NCI-H774 (cell line): ENCODE measurements at places on chromosomes 7 and 10.

GRCh38 chr10:108147346-108147745 is 982.8 kb upstream of the SORCS1 start:
- DNase-seq = no peak

- no peak for DNase-seq
These were observed 206.5 kb downstream of the SORCS1 start for GRCh38 chr10:106957823-106958588.

GRCh38 chr10:19577807-19578206 is 238.4 kb upstream of the PLXDC2 start:
- no peak for DNase-seq

- DNase-seq = no peak
These were observed 38.9 kb downstream of the TNS3 start for GRCh38 chr7:47543056-47543455.

DNA sequence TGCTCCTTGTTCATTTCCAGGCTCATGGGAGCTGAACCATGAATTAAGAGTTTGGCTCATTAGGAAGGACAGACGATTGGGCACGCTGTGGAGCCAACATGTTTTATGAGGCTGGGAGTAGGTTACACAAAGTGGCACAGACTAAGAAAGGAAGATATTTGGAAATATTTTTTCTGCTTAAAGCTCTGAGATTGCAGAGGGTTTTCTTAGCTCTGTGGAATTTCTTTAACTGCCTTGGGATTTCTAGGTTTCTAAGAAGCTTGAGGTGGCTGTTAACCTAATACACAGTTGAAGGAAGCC is 344.6 kb downstream of the RNLS start:
- no peak for DNase-seq

DNA sequence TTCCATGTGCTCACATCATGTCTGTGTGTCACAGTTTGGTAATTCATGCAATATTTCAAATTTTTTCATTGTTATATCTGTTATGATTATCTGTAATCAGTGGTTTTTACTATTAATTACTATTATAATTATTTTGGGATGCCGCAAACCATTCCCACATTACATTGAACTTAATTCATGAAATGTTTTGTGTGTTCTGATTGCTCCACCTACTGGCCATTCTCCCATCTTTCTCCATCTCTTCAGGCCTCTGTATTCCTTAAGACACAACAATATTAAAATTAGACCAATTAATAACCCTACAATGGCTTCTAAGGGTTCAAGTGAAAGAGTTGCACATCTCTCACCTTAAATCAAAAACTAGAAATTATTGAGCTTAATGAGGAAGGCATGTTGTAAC is 398.5 kb downstream of the PCDH15 start:
- no peak for DNase-seq

- DNase-seq = no peak
These were observed 123.7 kb downstream of the KAT6B start for GRCh38 chr10:74949843-74950765.

- no peak for DNase-seq
These were observed 193.9 kb downstream of the FAM107B start for GRCh38 chr10:14580671-14581332.

DNA sequence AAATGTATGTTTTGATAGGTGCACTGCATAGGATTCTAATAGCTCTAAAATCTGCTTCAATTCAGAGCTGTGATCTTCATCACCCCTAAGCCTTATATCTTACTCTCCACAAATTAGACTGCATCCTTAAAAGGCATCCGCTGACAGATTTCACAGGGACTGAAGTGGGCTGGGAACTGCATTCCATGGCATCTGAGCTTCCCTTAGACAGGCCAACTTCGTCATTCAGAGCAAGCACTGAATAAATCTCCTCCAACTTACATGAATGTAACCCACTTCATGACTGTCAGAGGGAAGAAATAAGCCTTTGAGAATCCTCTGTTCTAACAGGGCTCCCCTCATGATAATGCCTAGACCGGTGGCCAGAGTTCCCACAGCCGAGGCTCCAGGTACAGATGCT is 71.3 kb downstream of the SFMBT2 start:
- no peak for DNase-seq

DNA sequence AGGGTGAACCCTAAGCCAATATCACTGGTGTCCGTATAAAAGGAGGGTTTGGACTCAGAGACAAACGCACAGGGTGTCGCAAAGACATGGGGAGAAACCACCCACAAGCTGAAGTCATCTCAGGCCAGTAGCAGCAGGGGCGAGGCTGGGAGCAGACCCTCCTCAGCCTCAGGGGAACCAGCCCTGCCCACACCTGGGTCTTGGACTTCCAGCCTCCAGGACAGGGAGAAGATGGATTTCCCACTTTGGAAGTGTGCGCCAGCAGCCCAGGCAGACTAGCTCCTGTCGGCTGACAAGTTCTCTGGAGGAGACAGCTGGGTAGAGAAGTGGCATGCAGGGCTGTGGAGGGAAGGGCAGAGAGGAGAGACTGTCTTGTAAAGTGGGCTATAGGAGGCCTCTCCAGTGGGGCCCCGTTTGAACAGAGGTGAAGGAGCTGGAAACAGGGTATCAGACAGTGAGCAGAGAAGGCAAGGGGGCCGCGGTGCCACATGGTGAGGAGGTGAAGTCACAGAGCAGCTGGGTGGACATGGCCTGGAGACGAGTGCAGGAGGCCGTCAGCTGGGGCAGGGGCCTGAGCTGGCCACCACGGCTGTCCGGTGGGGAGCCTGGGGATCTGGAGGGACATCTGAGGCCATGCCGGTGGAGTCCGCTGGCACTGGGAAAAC is 475.6 kb downstream of the PTPRN2 start:
- no peak for DNase-seq

- no peak for DNase-seq
These were observed 70.8 kb downstream of the CHN2 start for GRCh38 chr7:29265208-29265923.

GRCh38 chr7:30660331-30661255 is 21.7 kb downstream of the CRHR2 start:
- peak; percentile 66 for DNase-seq

- no peak for DNase-seq
These were observed 15.8 kb downstream of the PAX2 start for GRCh38 chr10:100761191-100761590.

- DNase-seq = no peak
These were observed 81.0 kb downstream of the VPS41 start for GRCh38 chr7:38828026-38828425.
